ENCODE measurements at places on chromosomes 4 and X.
A peak's percentile ranks its signal among the peaks of the same experiment; 100 is the strongest.

DNA sequence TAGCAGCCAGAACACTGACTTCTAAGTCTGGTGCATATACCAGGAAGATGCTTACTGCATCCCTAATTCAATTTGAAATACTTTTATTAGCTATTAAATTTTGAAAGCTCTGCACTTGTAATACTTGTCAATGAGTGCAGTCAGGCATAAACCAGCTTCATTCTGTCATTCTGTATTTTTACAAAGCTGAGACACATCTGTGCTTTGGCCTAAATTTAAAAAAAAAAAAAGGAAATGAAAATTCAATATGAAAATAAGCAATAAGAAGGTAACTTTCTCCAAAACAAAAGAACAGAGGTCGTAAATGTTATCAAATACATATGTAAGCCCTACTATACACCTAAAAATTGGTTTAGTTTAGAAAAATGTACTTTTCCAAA lies 7.0 kb downstream of the SMIM14 start:
- DNase-seq = no peak

- no peak for DNase-seq
These were observed 75.5 kb downstream of the CASP3 start for GRCh38 chr4:184573701-184574100.

DNA sequence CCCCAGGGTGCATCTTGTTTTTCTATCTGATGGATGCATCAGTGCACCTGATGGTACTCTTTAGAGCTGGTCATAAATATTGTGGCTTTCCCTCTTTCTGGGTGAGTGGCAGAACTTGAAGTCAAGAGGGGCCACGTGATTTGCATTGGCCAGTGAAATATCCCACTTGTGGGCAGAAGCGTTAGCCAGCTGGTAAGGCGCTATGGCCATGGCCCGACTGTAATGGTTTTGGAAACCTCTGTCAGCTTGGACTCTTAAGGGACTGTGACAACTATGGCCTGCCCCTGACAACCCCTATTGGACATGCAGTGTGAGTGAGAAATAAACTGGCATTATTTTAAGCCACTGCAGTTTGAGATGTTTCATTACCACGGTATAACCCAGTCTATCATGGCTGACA lies 72.8 kb downstream of the SEL1L3 start:
- DNase-seq = no peak

GRCh38 chr4:37827030-37827685 lies 672 bp downstream of the PGM2 start:
- no peak for DNase-seq

DNA sequence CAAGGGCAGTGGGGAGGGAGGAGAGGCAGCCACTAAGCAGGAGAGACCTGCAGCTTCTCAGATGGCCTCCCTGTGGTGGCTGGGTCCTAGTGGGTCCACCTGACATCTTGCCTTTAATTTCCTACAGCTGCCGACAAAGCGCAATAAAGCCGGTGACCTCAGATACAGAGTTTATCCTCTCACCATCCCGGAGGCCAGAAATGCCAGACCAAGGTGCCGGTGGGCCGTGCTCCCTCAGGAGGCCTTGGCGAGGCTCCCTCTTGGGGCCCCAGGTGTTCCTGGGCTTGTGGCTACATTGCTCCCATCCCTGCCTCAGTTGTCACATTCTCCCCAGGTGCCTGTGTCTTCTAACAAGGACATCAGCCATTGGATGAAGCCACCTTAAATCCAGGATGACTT lies 103.0 kb downstream of the ADRA2C start:
- DNase-seq = no peak

DNA sequence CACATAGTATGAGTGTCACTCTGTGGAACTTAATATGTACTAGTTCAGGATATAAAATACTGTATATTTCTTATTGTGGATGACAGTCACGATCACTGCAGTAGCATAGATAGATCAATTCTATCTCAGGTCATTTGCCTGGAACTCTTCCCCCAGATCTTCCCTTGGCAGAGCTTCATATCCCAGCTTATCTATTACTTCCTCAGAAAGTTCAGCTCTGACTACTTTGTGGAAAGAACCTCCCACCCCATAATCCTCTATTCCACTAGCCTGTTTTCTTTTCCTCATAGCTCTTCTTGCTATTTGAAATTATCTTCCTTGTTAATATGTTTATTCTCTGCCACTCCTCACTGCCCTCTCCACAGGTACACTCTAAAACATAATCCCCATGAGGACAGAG lies 10.9 kb downstream of the FAM241A start:
- DNase-seq = no peak

DNA sequence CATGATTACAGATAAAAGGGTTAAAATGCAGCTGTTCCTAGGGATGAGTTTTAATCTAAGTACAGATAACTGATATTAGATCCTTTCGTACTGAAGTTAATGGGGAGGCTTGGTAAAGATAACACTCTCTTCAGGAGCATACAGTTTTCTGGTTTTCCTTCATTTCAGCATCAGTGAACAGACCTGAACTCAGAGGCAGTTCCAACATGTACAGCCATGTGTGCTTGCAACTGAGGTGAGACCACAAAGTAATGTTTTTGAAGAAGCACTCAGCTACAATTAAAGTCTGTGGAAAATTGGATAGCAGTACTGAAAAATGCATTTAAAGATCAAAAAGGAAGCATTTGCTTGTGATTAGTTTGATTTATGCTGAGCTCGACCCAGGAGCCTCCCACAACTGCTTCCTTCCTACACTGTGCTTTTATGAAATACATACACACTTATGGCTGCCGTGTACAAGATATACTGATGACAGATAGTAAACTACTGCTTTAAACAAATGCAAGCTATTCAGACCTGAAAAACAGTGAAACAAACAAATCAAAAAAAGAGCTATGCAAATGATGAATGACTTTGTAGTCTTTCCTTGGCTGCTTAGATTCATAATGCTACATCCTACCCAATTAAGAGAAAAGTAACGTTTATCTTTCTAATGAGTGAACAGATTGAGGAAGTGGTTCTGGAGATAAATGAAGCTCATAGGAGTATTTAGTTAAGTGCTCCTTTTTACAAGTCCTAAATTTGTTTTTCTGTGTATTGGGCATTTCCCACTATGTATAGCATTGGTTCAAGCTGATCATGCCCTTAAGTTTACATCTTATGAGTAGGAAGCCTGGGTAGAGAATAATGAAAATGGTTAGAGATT lies 68.4 kb downstream of the PDLIM5 start:
- no peak for DNase-seq

GRCh38 chrX:12673487-12673886 lies 117.7 kb upstream of the PRPS2 start:
- no peak for DNase-seq

GRCh38 chr4:152278505-152279233 lies 257.2 kb downstream of the FBXW7 start:
- no peak for DNase-seq

GRCh38 chr4:2837904-2838496 lies 5.6 kb upstream of the ADD1 start:
- peak; percentile 60 for DNase-seq

DNA sequence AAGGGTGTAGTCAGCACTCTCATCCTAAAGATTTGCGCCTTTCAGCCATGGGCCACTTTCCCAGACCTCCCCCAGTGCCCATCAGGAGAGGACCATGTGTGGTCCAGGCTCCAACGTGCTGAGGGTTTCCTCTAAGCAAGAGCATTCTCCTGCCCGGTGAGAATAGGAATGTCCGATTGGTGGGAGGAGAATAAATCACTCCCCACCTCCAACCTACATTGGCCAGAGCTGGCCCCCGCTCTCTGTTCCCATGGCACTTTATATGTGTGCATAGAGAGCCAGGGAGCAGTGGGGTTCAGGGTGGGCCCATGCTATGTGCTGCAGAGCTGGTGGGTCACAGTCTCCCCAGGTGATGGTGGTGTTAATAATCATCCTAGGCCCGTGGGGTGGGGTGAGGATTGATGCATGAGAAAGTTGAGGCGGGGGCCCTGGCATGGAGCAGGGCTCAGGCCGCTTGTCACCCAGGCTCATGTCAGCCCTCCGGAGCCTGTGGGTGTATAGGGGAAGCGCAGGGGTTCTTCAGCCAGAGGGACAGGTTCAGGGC lies 6.8 kb upstream of the SORCS2 start:
- no peak for DNase-seq

DNA sequence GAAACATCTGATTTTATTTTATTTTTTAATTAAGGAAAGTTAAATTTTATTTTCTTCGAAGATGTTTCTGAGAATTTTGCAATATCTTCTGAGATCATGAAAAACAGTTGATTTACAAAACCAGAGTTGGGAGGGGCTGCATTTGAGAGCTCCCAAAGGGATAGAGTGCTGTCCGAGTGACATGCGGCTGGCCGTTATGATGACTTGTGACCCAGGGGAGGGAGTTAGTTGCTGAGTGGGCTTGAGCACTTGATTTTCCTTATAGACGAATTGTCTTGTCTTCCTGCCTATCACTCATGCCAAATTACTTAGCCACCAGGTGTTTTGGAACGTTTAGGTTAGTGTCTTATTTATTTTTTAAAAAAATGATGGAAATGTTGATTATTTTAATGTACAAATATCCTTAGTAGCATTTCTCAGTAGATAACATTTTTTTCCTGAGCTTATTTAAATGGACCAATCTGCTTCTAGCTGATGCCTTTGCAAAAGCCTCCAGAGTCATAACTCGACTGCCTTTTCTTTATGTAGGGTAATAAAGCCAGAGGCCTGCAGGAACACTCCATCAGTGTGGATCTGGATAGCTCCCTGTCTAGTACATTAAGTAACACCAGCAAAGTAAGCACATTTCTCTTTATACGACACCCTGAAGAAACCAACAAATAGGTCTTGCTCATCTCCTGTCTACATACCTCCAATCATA lies 85.2 kb downstream of the PTTG2 start:
- no peak for DNase-seq

GRCh38 chrX:10010686-10011085 lies 43.5 kb downstream of the CLDN34 start:
- no peak for DNase-seq

DNA sequence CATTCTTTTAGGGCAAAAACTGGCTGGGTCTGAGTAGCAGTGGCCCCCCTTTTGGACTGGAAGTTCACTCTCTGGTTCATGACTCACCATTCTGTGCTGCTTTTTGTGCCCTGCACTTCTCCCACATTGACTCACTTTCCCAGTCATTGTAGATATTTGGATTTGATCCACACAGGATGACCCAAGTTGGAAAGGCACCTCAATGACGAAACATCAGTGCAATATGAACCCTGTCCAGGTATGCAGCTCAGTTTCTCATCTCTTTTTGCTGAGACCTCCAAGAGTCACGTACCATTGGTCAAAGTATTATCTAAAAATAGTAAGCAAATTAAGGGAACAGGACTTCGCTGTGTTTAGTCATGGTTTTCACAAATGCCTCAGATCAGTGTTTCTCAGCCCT lies 92.7 kb downstream of the CBLL2 start:
- no peak for DNase-seq

DNA sequence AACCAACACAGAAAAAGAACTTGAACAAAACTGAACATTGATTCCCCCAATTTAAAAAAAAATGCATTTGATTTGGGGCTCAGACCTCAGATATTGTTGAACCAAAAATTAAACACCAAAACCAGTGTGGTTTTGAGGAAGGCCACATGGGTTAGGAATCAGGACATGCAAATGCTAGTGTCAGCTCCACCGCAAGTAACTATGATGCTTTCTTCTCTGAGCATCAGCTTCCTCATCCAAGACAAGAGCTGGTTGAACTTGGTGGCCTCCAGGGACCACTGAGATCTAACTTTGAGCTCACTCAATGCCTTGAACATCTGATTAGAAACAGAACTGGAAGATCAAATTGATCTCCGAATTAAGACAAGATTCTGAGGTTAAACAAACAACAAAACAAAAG lies 142.9 kb upstream of the NWD2 start:
- no peak for DNase-seq

- DNase-seq = no peak
These were observed 13.8 kb downstream of the BCOR start for GRCh38 chrX:40083979-40084359.

GRCh38 chrX:129599499-129599898 lies 55.3 kb downstream of the APLN start:
- no peak for DNase-seq

- no peak for DNase-seq
These were observed 11.6 kb upstream of the CENPVL2 start for GRCh38 chrX:51694254-51694653.

- no peak for DNase-seq
These were observed 2.9 kb downstream of the UGT8 start for GRCh38 chr4:114601304-114602052.

DNA sequence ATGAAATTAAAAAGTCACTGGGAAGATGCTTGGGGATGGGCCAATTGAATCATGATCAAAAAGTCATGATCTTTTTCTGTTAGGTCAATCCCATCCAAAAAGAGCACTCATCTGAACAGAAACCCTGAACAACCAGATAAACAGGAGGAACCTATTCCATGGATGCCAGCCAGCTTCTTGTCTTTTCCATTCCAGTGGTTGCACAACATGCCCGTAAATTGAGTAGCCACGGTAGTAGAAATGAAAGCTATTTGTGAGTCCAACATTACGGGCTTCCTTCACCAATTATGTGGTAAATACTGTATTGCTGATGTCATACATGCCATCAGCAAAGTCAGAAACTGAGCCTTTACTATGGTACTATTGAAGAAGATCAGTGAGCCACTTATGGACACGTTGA lies 982.4 kb upstream of the HS3ST1 start:
- DNase-seq = no peak

- DNase-seq = no peak
These were observed 121.5 kb downstream of the MBNL3 start for GRCh38 chrX:132367314-132367713.

GRCh38 chr4:153931804-153932203 lies 142.9 kb upstream of the SFRP2 start:
- no peak for DNase-seq

- no peak for DNase-seq
These were observed 9.2 kb upstream of the FHDC1 start for GRCh38 chr4:152926959-152927358.

DNA sequence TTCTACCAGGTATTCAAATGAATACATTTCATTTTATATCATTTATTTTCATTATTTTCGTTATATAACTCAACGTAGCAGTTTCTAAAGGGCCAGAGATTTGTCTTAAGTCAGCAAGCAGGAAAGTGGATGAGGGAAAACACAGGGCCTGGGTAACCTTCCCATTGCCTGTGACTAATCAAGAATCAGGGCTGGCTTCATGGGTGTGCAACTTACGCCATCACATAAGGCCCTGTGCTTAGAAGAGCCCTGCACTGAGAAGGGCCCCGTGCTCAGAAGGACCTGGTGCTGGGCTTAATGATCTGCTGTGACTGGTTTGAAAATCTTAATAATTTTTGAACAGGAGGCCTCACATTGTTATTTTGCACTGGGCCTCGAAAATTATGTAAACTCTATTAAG lies 65.4 kb upstream of the FAM9C start:
- DNase-seq = no peak

GRCh38 chr4:7111441-7111840 lies 43.6 kb upstream of the GRPEL1 start:
- DNase-seq = no peak

GRCh38 chrX:69807400-69807799 lies 191.5 kb downstream of the EDA start:
- DNase-seq = no peak

DNA sequence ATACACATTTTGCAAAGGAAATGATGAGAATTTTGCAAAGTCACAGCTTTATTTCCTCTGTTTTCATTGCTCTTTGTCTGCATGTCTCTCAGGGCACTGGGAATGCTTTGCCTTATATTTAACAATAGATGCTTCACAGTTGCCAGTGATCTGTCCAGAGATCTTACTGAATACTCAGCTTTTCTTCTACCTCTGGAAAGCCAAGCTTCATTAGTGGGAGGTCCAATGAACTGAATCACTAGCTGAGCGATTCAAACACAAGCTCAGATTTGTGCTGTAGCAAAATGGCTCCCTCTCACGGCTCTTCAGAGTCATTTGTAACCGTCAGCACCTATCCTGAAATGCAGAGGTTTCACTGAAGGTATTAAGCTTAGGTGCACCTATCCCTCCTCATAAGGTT lies 138.9 kb downstream of the DCLK2 start:
- DNase-seq = no peak

All from T-helper 2 cell (primary cell).